NCI-H1930 (cell line): ENCODE measurements at places on chromosomes 7 and 10.

- DNase-seq, result no peak
These were observed 190.3 kb upstream of the ETV1 start for GRCh38 chr7:14179781-14180180.

- no peak for DNase-seq
These were observed 68.0 kb upstream of the ZNF438 start for GRCh38 chr10:31099664-31100063.

DNA sequence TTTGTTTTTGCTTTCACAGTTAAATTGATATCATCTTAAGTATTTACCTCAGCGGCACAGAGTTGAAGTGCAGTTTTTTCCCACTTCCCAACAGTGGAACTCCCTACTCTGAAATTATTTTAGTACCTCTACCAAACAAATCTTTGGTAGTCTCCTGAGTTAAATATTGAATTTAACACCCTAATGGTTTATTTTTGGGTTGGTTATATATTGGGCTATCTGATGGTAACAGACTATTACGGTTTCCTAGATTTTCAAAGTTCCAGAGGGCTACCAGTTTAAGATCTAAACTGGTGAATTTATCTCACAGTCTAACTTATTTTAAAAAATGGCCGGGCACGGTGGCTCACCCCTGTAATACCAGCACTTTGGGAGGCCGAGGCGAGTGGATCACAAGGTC, 1.3 kb downstream of the ZNF277 start:
- DNase-seq, result no peak

DNA sequence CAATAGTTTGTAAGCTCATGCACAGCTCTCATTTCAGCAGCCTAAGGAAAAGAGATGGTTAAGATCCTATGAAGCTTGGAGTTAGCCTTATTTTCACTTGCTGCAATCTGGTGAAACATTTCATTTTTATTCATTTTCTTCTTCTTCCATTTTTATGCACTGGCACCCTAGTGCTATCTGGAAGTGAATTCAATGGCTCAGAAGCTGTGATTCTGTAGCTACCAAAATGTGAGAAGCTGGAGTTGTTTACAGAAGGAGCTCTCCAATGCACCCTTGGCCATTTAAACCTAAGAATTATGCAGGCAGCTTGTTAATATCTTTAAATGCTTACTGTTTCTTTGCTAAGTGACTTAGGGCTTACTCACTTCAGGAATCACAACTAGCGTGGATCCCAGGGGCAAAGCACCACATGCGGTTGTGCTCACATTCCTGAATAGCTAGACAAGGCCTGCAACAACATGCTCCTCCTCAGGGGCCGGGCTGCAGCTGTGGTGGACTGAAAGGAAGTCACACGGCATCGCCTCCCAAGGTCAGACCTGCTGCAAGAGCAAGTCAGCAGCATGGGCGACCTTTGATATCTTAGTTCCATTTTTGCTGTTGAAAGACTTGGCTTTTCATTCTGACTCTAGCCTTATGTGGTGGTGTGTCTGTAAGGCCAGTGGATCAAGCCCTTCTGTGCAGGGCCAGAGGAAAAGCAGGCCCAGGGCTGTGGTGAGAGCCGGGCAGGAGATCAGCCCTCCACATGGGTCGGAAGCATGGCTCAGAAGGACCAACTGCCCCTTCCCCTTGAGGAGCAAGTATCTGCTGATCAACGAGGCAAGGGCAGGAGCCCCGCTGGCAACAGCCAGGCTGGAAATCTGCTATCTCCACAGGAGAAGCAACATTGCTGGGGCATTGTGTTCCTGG, 91.9 kb upstream of the MBL2 start:
- DNase-seq, result no peak
